CD8-positive, alpha-beta T cell (primary cell): ENCODE measurements at places on chromosomes 13 and 19.

- no peak for DNase-seq
Measured at GRCh38 chr13:48496271-48497161, 36.4 kb downstream of the RCBTB2 start.

DNA sequence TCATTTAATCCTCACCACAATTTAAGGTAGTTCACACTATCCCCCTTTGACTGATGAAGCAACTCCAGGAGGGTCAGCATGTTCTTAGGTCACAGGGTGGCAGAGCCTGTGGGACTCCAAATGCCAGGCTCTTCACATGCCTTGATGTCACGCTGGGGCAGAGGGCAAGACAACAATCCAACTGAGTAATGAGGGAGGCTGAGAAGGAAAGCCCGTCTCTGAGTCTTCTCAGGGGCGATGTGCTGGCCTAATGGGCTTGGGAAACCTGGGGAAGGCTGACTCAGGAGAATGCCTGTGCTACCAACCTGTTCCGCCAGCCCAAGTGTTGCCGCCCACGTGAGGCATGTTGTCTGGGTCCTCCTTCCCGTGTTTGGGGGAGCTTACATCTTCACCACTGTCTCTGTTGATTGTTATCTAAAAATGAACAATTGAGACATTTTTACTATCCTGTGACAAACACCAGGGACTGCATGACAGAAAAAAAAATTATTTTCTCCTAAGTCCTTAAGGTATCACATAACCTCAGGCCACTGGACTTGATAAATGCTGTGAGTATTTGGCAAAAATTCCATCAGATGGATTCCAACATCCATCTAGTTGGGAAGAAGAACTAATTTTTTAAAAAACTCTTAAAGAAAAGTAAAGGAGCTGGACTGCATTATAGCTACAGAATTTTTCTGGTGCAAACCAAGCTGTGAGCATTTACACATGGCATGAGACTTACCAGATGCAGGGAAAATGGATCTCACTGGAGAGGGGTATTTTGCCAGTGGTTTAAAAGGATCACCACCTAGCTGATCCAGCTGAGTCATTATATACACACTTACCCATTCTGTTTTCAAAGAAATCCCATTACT, 157.5 kb downstream of the RGCC start:
- no peak for DNase-seq

DNA sequence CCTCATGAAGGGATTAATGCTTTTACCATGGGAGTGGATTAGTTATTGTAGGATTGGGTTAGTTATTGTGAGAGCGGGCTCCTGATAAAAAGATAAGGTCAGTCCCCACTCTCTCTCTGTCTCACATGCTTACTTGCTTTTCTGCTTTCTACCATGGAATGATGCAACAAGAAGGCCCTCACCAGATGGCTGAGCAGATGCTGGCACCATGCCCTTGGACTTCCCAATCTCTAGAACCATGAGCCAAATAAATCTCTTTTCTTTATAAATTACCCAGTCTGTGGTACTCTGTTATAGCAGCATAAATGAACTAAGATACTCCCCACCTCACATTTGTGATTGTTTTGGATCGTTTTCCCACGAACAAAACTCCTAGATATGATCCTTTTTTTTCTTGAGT, 353.8 kb downstream of the DNAJC15 start:
- no peak for DNase-seq

GRCh38 chr13:113564331-113565023, 20.1 kb upstream of the TFDP1 start:
- no peak for DNase-seq

DNA sequence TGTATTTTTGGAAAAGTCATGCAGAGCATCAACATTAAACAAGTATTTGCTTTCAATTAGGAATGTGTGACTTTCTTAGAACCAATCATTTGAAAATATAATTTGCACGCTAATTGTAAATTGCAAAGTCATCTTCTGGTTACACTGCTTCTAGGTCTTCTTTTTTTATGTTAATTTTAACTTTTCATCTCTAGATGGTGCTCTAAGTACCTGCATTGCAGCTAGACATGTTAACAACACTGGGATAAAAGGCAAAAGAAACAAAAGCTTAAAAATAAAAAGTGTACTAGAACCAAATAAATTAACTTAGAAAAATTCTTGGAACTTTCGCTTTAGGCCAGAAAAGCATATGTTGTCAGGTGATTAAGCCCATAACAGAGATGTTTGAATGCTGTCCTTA, 2758.2 kb downstream of the PCDH9 start:
- DNase-seq = no peak

GRCh38 chr13:100940658-100941057, 266.1 kb upstream of the TMTC4 start:
- no peak for DNase-seq

DNA sequence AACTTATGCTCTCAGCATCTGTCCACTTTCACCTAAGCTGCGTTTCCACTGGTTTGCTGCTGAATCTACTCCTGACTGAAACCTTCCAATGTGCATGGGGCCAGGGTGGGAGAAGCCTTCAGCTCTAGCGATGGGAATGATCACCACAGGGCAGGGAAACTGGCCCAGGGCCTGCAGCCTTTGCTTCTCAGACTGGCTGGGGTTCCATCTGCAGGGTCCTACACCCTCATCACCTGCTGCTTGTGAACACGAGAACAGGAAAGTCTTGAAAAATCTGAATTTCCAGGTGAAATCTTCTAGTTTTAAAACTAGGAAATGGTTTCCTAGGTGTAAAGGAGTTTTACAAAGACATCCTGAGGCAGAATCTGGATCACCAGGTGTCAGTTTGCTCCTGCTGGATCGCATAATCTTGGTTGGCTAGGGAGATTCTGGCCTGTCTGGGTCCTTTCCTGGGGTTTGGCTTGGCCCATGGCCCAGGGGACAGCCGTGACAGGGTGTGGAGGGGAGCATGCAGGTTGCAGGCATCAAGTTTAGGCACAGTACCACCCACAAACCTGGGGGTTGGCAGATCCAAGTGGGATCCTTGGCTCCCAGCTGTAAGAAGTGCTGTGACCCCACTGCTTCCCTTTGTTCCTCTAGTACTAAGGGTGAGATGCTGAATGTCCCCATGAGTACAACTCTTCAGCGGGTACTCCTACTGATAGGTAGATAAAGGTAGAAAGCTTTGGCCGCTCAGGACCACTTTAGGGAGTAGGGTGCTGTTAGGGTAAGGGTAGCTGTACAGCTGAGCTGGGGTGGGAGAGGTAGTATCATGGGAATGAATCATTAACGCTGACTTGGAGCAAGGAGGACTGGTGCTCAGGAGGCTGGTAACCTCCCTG, 1.8 kb upstream of the UBE2M start:
- no peak for DNase-seq

DNA sequence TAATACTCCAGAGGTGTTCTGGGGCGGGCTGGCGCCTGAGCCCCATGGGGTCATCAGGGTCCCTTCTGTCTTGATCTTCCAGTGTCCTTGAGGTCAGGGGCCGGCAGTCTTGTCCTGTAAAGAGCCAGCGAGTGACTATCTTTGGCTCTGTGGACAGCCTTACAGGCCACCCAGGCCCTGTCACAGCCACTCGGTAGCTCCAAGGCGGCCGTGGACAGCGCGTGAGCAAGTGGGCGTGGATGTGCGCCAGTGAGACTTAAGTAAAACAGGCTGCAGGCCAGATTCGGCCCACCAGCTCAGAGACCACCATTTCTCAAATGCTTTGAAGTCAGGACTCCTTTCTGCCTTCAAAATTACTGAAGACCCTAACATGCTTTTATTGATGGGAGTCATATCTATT, 3.7 kb downstream of the ZNF444 start:
- DNase-seq = no peak

DNA sequence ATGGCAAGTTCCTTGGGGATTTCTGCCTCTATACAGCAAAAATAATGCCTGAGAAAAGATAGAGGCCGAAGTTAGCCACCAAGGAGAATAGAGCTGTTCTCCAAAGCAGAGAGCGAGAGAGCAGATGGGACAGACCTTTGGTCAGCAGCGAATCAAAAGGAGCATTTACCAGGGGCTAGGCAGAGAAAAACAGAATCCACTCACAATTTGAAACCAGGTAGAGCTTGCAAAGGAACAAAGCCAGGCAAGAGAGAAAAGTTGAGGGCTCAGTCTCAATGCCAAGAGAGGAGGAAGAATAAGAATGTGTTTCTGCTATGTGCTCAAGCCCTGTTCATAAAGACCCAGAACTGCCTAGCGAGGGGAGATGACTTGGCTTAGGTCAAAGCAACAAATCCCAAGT, 112.8 kb downstream of the DCT start:
- DNase-seq = no peak

DNA sequence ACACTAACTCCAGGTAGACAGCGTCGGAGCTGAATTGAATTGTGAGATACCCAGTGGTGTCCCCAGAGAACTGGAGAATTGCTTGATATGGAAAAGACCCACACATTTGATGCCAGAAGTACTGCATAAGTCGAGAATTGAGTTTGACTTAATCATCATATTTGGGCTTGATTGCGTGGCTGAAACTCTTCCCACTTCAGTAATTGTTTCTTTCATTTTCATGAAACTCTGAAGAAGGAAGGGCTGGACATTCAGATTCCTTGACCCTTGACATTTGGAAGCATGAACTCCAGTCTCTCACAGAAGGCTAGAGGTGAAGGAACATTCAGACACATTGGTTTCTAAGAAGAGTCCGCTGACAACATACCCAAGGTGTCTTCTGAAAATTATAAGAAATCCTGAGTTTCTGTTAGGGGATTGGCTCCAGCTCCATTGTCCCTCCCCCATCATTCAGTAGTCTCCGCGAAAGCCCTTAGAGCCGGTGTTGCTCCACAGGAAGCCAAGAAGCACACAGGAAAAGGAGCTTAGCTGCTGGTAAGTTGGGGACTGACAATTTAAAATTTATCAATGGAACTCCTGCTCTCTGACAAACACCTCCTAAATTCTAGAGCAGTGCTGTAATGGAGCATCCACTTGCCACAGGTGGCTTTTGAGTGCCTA, at the start of gene FPR2:
TSS of gene FPR2 (plus strand) at position 484 of the 660 bp plus-strand sequence. CDS start 7,479 bp downstream, outside the sequence.
- no peak for DNase-seq

GRCh38 chr13:46860722-46861121, 36.1 kb downstream of the HTR2A start:
- DNase-seq = no peak

DNA sequence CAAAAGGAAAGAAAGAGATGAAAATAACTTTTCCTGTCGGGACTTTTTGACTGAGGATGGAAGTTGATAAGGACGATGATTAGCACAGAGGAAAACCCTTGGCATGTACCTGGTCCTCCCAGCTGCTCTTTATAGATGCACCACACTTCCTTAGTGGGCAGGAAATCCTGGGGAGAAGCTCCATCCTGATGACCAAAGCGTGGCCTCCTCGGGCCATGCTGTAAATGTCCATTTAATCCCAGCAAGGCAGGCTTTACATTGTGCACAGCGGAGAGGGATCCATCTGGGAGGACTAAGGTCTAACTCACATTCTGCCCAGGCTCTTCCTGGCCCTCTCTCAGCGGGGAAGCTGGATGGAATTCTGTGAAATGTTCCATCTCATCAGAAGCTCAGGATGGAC, 113.5 kb downstream of the COL4A2 start:
- no peak for DNase-seq

DNA sequence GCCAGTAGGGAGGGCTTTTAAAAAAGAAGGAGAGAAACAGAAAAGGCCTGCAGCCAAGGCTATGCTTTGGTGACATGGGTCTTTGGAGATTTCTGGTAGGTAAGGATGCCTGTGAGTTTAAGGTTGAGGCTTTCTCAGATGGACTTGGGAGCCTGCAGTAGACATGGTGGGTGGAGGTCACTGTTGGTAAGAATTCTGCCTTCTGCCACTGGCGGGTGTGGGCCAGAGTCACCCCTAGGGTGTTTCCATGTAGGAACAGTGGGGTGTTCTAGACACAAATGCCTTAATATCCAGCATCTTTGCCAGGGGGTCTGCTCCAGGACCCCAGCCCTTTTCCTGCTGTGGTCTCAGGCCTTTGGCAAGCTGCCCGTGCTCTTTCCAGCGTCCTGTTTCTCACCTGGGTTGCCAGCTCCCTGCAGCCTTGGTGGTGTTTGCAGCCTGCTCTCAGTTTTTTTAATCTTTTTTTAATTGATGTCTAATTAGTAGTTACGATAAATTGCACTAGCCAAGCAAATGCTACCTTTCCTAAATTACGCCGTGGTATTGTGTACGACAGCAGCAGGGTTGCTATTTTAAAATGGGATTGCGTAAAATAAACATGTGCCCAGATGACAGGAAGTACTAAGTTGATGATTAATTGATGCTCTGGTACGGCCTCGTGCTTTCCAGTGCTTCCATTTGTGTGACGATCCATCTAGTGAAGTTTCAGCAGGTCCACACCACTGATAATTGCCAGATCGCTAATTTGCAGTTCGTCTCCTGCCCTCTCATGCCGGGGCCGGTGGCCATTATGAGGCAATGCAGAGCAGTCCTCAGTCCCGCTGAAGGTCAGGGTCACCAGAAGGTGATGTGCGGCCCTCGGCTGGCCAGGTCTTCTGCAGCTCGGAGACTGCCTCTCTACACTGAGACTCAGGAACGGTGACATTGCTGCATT, 35.3 kb upstream of the NPAS1 start:
- DNase-seq = no peak

- DNase-seq = no peak
Measured at GRCh38 chr19:57348136-57348535, 2.9 kb upstream of the ZNF304 start.

- no peak for DNase-seq
Measured at GRCh38 chr13:69324090-69324886, 783.3 kb upstream of the ATXN8OS start.

- no peak for DNase-seq
Measured at GRCh38 chr19:29547981-29548380, 22.2 kb downstream of the VSTM2B start.

DNA sequence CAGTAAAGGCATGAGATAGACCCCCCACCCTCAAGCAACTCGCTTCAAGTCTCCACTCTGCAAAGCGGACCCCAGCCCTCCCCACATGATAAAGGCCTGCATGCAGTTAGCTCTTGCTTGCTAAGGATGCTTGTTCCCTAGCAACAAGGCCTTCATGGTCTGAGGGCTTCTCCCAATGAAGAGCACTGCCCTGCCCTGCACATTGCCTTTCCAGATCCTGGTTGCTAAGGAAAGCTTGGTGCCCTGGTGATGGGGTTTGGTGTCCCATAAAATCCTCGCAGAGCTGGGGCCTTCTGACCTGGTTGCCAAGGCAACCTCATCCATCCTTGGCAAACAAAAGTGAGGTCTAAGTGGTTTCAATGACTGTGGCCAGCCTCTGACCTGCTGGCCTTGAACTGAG, 6.0 kb downstream of the DBP start:
- DNase-seq = no peak

- DNase-seq = no peak
Measured at GRCh38 chr13:77513719-77514335, 21.7 kb upstream of the SCEL start.

DNA sequence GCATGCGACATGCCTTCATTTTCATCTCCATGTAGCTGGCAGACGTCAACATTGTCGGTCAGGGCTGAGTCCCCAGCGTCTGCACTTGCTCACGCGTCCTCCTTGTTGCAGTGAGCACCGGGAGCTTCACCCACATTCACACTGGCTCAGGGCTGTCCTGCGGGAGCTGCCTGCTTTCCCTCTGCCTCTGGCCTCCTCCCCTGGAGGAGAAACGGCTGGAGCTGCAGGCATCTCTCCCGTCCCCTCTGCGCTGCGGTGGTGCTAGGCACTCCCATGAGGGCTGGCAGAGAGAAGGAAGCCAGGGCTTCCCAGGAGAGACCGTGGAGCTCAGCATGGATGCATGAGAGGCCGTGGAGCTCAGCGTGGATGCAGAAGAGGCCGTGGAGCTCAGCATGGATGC, 18.4 kb upstream of the TMEM255B start:
- no peak for DNase-seq
